ENCODE measurements at places on chromosomes 3 and 15. TPM values are rescaled to one million over a fixed set of nuclear protein-coding genes. Genes with fewer than 3 reads are reported as not detected.

DNA sequence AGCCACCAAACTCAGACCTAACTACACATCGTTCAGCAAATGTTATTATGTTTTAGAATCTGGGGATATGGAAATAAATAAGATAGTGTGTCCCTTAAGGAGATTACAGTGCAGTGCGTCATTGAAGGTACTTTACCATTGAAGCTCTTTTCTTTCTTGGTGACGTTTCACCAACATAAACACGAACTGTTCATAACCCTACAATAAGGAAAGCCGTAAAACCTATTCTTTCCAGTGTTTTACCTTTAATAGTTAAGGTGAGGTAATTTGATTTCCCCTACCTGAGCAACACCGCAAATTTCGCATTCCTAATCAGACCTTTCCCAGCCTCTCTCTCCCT is 826 bp downstream of the CCDC66 start:
- no peak for DNase-seq

The RASL12 gene
- not detected for total RNA-seq

DNA sequence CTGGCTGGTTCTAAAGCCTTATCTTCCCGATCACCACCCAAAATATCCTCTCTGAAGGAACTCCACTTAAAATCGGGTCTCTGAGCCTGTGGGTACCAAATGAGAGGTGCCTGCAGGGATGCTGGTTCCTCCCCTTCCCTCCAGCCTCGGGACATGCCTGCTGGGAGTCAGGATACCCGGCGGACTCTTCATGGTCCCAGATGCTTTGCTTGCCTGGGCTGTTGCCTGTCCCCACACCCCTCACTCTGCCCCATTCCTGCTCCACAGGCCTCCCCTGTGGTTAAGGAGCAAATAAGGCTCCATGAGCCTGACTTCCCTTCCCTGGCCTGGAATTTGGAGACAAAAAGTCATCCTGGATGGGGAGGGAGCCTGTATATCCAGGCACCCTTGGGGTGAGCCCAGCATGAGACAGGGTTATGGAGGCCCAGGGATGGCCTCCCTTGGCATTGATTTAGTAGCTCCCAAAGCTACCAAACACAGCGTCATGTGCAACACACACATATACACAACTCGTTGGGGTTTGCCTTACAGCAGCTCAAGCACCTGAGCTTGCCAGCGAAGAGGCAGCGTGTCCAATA is 12.3 kb upstream of the CORO2B start:
- DNase-seq: no peak

DNA sequence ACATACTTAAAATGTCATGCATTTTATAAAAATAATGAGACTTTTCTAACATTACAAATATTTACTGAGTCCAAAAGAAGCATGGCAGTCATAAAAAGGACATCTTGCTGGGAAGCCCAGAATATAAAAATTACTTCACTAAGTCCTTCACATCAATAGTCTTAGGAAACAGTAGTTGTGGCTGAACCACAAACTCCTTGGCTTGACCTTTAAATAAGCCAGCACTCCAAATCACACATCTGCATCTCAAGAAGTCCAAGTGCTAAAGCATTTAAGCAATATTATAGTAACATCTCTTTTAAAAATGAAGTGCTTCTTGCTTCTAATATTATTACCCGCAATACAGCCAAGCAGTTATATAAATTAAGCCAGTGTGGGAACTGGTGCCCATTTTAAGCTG is 8.8 kb downstream of the CCNL1 start:
- no peak for DNase-seq

The TMEM41A gene
- 15.8 TPM for total RNA-seq

DNA sequence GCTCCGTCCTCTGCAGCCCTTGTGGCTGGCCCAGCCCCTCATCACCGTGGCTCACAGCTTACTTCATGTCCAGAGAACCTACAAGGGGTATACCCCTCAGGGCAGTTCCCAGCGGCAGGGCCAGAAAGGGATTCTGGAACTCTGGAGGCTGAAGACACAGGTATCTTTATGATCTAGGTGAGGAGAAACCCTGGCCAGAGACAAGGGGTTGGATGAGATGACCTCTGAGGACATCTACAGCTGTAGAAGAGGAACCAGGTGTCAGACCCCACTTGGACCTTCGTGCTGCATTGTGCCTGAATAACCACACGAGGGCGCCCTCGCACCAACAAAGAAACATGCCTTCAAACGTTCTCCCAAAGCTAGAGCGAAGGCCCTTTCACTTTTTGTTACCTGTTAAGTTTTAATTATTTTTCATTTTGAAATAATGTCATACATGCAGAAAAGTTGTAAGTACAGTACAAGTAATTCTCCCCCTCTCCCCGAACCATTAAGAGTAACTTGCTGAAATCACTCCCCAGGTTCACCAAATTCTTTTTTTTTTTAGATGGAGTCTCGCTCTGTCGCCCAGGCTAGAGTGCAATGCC is 118.7 kb upstream of the SMAD3 start:
- peak; percentile 68 for DNase-seq

The GOLGA8Q gene
- not detected for total RNA-seq

- peak; percentile 24 for DNase-seq
These were observed 185.1 kb upstream of the GALNT15 start for GRCh38 chr3:15989419-15989818.

DNA sequence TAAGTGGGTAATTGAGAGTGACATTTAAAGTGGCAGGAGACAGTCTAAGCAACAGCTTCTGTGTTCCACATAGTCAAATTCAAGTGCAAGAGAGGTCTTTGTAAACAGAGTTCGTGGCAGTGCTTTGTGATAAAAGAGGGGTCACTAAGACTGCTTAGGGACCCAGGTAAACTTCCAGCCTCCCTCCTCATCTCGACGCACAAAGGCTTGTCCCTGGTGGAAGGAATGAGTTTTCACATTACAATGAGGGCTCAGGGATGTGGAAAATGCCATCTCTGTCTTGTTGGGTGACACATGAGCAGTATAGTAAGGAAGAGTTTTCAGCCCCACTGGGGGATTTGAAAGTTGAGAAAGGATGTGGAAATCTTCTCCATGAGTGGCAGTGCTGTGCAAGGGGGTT is 7.3 kb downstream of the GMNC start:
- no peak for DNase-seq

The IL17RB gene
- not detected for total RNA-seq

DNA sequence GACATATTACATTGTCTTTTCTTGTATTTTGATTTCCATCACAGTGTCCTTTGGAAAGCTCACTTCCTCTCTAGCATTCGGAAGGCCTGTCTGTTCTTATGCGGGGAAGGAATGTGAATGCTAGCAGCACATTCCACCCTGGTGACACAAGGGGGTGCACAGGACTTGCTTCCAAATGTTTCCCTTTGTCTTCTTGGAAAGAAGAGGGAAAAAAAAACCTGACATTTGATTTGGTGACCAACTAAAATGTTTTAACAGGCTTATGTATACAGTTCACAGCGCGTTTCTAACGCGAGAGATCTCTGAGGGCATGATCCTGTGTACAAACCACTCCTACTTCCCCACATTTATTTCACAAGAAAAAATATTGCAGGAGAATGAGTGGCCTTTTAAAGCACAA is 107.6 kb upstream of the FXR1 start:
- DNase-seq: peak; percentile 56

DNA sequence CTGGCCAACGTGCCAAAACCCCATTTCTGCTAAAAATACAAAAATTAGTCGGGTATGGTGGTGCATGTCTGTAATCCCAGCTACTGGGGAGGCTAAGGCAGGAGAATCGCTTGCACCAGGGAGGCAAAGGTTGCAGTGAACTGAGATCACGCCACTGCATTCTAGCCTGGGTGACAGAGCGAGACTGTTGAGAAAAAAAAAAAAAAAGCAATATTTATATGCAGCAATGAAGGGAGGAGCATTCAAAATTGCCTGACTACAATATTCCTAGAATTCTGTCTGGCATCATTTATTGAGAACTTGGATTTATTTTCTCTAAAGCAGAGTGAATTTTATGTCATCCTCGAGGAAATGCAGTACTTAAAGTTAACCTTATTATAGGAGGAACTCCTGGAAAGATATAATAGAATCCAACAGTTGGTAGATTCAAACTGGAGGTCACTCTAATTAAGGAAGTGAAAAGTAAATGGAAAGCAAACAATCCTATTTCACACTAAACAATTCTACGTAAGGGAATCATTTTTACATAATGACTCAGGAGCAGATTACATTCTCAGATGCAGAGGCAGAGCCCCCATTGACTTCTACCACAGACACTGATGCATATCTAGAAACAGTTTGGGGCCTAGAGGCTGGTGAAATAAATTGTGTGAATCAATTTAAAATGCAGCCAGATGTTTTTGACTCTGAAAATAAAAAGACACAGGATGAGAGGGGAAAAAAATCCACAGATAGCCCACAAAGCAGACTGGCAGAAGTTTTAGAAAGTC is 82.1 kb upstream of the FHIT start:
- DNase-seq: no peak

- DNase-seq: no peak
These were observed 49.0 kb downstream of the CD200 start for GRCh38 chr3:112381673-112382542.

The RTF1 gene
- 16.3 TPM for total RNA-seq

DNA sequence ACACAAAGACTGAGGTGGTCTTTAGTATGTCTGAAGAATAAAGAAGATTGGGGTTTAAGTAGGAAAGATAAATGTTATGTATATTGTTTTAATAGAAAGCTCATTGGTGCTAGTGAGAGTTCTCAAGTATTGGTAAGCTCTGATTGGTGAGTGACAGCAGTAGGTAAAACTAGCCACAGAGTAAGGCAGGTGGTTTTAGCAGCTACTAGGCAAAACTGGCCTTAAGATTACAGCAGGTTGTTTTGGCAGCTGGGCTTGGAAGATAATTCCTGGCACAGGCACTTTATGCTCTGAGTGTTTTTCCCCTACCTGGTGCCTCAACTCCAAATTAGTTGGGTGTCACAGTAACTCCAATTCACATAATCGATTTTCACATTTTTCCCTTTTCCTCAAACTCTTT is 66.3 kb downstream of the STAG1 start:
- DNase-seq: no peak

- DNase-seq: peak; percentile 93
These were observed 51.6 kb upstream of the C15orf39 start for GRCh38 chr15:75149867-75150709.

GRCh38 chr3:134559591-134559990 is 73.7 kb downstream of the CEP63 start:
- no peak for DNase-seq

DNA sequence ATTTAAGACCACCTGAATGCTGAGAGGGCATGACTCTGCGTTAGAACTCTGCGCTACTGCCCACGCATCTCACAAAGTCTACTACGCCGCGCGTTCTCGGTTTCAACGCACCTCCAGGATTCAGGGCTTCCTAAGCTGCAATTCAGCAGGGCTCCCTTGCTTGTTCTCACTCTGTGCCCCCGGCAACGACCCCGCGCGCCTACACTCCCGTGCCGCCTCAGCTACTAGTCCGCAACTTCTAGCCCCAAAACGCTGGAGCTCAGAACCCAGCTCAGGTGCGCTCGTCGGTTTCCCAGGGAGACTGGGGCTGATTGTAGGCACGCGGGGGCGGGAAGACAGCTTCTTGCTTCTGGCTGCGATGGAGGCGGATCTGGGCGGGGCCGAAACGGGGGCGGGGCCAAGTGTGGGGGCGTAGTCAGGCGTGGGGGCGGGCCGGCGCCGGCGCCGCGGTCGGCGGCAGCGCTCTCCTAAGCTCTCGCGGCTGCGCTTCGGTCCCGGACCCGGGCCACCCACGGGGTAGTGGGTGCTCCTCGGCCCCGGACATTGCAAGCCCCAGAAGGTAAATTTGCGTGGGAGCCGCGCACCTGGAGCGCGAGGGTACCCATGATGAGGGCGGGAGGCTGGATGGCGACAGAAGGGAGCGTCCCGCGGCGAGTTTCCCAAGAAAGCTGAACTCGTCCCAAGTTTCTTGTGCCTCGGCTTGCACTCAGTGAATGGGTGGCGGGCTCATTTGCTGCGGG is at the start of gene ARHGEF26:
Gene ARHGEF26 (plus strand): TSS at position 430 of the 740 bp plus-strand sequence. CDS start 603 bp downstream, outside the sequence.
- peak; percentile 69 for DNase-seq

The TKT gene
- 239 TPM for total RNA-seq

DNA sequence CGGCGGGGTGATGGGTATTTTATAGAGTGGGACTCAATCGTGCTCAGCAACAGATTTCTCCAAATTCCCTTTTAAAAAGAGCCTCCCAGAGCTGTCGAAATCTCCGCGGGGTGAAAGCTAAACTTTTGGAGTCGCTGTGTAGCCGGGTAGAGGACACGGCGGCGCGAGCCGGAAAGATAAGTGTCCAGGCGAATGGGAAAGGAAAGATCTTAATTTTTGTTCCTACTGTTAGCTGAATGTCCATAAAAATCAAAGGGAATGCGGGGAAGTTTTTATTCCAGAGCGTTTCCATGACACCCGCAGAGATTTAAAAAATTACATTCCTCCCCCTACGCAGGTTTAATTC is 9.1 kb downstream of the EOMES start:
- DNase-seq: no peak

The CRYBG3 gene
- total RNA-seq: 16.9 TPM

The MAP4 gene
- 121 TPM for total RNA-seq

GRCh38 chr15:98217356-98217755 is 256.9 kb downstream of the ARRDC4 start:
- no peak for DNase-seq

DNA sequence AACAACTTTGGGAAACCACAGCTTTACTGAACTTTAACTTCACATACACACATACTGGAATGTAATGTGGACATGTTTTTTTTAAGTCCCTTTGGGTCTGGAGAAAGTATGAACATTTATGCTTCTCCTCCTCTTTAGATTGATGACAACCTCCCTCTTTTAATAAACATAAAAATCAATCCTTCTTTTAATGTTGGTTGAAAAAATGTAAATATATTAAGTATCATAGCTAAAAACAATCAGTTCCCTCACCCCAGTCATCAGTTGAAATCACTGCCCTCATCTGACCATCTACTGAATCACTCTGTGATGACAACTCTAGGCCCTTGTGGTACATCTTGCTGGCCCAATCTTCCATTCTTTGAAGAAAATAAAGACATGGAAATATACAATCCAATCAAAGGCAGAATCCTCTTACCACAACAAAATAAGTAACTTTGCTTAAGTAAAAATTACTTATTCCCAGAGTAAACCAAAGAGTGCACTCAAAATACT is 6.4 kb downstream of the AAGAB start:
- DNase-seq: peak; percentile 61

DNA sequence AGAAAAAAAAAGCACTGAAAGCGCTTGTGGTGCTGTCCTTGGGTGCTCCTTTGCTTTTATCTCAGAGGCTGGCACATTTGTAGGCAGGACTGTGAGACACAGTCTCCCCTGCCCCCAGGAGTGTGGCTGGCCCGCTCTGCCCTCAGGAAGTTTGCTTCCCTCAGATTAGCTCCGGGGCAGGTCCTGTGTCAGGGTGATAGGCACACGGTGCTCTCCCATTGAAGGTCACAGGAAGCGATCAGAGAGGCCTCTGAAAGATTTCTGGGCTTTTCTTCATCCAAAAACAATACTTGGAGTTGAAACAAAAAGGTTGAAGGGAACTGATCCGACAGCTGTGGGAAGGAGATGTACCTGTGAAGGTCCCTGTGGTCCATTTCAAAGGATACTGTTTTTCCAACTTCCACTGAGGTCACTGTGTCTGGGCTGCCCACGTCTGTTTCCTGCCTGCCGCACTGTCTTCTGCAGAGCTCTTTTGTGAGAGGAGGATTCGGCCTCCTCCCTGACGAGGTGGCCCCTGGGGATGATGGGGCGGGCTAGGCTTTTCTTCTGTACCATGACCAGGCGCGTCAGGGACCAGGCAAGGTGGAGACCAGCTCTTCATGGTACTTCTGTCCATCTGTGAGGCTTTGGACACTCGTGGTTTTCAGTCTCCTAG is 330.5 kb upstream of the CTDSPL start:
- no peak for DNase-seq
